ENCODE measurements at places on chromosomes 1 and 21.

GRCh38 chr1:240234485-240235210 lies 143.0 kb downstream of the FMN2 start:
- no peak for DNase-seq

DNA sequence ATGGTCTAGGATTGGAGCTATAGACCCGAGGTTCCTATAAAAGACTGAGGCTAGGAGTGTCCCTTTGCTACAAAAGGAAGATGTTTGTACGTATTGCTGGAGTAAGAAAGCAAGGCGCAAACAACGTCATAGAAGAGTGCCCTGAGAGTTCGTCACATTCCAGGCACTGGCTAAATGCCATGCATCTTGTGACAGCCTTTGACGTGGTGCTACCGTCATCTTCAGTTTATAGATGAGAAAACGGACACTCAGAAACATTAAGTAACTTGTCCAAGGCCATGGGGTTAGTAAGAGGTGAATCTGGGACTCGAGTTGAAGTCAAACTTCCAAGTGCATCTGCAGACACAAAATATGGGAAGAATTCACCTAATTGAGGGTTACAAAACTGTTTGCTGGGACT lies 104.2 kb upstream of the SLC45A1 start:
- DNase-seq = no peak

DNA sequence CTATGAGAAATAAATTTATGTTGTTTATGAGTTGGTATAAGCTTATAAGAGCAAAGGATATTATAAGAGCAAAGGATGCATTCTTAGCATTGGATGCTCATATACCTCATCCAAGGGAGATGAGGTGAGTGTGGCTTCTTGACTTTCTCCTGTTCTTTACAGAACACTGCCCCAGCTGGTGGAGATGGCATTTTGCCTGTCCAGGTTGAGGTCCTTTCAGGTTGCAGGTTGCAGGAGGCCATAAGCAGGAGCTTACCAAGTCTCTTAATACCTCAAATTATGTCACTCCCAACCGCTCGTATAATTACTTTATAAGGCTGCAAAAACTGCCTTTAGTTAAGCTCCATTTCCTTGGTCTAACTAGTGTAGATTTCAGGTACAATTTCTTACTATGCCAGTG lies 66.7 kb downstream of the RPE65 start:
- DNase-seq = no peak

GRCh38 chr1:147077081-147077480 lies 95.2 kb downstream of the PRKAB2 start:
- DNase-seq = no peak

DNA sequence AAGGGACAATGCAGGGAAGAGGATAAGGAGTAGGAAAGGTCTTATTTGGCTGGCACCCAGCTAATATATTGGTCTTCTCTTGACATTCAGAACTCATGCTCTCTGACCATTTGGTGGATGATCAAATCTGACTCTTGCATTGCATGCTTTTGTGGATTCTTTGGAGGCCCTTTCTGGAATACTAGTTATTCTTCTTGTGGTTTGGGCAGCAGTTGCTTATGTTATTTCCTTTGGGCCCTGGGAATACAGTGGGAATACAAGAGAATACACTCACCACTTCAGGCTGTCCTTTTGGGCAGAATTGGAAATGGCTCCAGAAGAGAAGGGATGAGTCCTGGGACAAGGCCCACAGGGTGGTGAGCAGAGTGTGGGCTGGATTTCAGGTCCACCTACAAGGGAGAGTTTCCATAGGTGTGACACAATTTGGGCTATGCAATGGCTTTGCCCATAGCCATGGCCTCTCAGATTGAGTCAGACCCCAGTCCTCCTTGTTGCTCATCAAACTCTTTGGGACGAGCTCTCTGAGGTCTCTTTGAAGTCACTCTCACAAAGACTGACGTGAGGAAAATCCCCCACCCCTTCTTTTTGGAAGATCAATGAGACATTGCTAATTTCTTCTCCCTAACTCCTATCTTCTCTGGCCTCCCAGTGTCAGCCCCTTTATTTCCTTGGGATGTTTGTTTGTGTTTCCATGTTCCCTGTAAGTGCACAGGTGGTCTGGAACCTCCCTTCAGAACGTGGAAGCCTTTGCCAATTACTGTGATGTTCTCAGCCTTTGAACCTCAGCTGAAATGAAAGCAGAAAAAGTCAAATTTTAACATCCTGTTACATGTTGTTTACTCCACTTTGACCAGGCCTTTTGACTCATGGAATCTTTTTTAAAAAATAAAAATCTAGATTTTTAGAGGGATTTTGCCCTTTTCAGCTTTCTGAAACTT lies 19.4 kb downstream of the HSD11B1 start:
- DNase-seq = no peak

GRCh38 chr1:236657398-236657797 lies 28.9 kb upstream of the ACTN2 start:
- DNase-seq = no peak

- DNase-seq = no peak
Observed at GRCh38 chr1:211518330-211519289, 26.6 kb upstream of the RD3 start.

GRCh38 chr1:21703318-21703963 lies 34.3 kb upstream of the RAP1GAP start:
- DNase-seq = no peak

DNA sequence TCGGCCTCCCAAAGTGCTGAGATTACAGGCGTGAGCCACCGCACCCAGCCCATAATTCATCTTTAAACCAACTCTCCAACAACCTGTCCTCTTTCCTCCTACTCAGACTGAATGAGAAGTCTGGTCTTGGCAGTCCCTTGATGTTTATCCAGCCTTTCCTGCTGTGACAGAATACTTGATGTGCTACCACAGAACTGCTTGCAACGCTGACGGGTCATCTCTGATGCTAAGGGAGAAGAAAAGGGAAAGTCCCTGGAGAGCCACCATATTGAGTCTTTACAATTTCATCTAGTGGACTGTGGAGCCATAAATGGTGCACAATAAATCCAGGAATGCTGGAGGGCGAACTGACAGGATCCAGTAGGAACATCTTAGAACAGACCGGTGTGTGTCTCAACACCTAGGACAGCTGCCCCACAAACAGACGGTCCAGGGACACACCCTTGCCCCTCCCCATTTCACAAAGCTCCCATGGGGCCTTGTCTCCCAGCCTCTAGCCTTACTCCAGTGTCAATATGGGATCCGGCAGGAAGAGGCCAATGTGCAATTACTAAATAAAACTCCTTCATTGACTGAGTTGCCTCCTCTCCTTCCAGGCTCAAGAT lies 30.7 kb downstream of the JAK1 start:
- DNase-seq = no peak

DNA sequence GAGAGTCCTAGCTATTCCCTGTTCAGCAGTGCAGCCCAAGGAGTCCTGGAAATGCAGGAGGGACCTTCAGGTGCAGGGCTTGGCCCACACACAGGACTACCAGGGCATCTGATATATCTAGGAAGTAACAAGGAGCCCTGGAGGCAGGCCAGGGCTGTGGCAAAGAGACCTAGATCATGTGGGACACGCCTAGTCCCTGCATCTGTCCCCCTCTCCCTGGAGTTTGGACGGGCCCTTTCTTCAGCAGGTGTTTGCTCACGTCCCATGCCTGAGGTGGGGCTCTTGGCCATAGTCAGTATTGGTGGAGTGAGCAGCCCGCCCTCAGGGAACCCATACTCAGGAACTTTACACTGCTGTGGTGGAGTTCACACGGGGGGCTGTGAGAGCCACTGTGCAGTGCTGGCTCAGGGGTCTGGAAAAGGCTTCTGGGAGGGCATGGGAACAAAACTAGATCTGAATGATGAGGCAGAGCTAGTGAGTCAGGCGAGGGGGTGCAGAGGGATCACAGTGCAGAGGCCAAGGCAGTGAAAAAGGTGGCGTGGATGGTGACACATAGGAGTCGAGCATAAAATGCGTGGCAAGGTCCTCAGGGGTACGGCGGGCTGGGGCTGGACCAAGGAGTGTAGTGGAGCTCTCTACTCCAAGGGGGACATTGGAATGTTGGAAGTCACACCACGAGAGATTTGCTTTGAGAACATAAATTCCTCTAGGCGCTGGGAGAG lies 25.6 kb downstream of the TMEM53 start:
- DNase-seq = no peak

DNA sequence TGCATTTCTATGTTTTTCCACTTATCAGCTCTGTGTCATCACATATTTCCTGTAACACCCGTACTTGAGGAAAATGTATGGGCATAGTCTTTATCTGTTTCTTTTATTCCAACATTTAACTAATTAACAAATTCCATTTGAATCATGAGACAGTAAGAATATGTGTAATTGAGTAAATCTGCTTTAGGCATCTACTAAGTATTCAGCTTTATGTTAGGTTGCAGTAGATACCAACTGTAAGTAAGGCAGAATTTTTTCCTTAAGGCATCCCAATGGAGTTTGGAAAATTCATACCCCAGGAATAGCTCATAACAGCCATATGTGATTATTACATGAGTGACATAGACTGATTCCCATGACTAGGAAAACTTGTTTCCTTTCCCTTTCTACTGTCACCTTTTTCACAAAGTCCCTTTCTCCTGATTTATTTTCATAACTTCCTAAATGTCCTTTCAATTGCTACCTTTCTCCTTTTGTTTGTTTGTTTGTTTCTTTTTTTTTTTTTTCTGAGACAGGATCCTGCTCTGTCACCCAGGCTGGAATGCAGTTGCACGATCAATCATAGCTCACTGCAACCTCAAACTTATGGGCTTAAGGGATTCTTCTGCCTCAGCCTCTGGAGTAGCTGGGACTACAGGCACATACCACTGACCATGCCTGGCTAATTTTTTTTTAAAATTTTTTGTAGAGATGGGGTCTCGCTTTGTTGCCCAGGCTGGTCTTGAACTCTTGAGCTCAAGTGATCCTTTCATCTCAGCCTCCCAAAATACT lies 59.8 kb upstream of the CACYBP start:
- no peak for DNase-seq

DNA sequence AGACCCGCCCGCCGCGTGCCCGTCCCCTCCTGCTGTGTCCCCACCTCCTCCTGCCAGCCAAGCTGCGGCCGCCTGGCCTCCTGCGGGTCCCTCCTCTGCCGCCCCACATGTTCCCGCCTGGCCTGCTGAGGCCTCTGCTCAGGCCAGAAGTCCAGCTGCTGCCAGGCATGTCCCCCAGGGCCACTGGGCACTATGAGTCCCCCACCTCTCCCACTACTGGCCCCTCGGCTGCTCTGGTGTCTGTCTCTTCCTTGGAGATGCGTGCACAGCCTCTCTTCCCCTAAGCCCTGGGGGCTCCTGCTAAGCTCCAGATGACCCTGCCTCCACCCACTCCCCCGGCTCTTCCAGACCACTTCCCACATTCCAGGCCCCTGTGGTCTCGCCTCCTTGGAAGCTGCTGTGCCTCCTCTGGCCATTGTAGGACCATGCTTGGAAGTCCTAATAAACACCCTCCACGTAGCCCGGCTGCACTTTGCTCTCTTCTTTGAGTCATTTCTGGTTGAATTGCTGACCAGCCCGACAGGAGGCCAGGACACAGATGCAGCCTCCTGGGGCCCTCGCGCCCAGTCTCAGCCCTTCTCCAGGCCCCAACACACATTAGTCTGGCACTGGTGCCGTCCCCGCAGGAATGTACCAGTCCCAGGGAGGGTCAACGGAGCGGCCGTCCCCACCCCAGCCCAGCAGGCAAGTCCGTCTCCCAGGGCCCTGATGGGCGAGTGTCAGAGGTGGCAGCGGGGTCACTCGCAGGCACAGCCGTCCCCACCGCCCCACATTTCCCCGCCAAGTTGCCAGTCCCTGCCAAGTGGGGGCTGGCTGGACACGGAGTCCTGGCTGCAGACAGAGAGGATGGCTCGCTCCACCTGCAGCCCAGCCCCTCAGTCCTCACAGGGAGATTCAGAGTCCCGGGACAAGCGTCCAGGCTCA lies 1.1 kb downstream of the KRTAP10-12 start:
- no peak for DNase-seq

DNA sequence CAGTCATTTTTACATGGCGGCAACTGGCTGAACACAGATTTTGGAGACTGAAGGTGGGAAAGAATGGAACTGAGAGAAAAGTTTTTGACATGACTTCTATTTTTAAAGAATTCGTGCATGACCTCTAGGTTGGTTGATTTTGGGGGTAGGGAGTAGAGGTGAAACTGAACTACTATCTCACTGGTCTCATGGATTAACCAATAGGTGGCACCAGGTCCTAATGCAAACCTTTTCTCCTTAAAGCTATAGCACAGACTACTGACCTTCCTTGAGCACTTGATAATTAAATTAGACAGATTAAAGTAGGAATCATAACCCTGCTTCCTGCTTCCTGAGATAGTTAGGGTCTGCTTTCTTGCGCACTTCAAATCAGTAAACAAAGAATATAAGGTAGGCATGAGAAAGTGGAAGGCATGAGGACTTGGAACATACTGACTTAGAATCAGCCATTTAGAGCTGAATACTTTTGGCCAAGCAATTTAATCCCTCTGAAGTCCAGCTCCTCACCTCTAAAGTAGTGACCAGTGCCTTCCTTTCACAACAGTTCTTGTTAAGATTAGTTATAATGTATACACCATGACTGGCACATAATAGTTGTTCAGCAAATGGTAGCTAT lies 206.0 kb downstream of the CENPF start:
- no peak for DNase-seq

GRCh38 chr1:84077476-84078107 lies 66.5 kb upstream of the PRKACB start:
- DNase-seq = peak; percentile 24
